ENCODE measurements at places on chromosomes 7 and 10.
A peak's percentile ranks its signal among the peaks of the same experiment; 100 is the strongest.

DNA sequence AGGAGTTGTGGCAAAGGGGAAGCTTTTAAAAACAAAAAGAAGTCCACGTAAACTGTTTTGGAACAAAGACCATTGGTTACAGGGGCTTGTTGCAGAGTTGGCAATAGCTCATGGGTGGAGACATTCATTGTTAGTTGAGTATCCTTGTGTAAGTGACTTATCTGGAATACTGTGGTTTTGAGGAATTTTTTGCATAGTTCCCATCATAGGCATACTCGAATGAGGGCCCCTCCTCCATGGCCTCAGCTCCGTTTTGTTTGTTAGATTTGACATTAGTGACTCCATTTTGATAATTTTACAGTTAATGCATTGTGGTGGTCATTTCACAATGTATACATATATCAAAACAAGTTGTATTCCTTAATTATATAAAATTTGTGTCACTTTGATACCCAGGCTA, 12.8 kb upstream of the SMKR1 start:
- no peak for DNase-seq

GRCh38 chr10:44619975-44620374, 235.1 kb upstream of the CXCL12 start:
- DNase-seq, result no peak

DNA sequence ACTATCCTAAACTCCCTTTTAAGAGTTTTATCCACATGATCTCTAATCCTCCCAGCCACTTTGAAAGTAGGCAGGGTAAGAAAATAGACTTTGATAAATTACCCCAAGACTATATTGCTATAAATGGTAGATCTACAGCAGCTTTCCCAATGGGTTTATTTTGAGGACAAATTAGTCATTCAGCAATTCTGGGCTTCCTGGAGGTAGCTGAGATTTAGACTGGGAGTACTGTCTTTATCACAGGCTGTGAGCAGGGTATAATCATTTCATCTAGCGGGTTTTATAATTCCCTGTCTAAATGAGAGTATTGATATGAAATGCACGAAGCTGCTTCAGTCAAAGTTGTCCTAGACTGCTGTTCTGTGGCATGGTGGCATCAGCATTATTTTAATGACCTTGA, 279.4 kb downstream of the SORCS3 start:
- no peak for DNase-seq

DNA sequence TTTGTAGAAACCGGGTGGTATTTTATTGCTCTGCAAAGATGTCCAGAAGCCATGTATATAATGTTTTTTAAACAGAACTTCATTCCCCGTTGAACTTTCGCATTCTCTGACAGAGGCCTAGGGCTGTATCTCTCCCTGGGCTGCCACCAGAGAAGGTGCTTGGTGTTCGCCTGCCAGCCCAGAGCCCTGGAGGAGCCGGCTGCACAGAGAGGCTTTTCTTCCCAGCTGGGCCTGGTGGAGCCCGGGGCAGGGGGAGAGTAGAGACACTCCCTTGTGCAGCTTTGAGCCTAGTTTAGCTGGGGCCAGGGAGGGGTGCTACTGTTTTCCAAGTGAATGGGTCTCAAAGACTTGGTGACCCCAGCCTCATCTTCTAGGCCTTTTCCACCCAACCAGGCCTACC, 13.6 kb upstream of the TRIM8 start:
- DNase-seq, result no peak

GRCh38 chr10:22022257-22023032, 18.9 kb upstream of the DNAJC1 start:
- DNase-seq, result no peak

GRCh38 chr10:118522791-118523498, 72.5 kb downstream of the PRLHR start:
- no peak for DNase-seq

- no peak for DNase-seq
Observed at GRCh38 chr10:79411546-79412495, 33.6 kb downstream of the ZCCHC24 start.

GRCh38 chr7:44073664-44074348, 8.4 kb upstream of the PGAM2 start:
- DNase-seq, result peak; percentile 38

GRCh38 chr10:92291616-92291865, 574 bp downstream of the MARCHF5 start:
- no peak for DNase-seq

- no peak for DNase-seq
Observed at GRCh38 chr7:93203496-93203895, 22.8 kb downstream of the HEPACAM2 start.

GRCh38 chr10:56507033-56507432, 146.0 kb upstream of the ZWINT start:
- no peak for DNase-seq

GRCh38 chr10:62018131-62018911, 116.8 kb downstream of the ARID5B start:
- no peak for DNase-seq

DNA sequence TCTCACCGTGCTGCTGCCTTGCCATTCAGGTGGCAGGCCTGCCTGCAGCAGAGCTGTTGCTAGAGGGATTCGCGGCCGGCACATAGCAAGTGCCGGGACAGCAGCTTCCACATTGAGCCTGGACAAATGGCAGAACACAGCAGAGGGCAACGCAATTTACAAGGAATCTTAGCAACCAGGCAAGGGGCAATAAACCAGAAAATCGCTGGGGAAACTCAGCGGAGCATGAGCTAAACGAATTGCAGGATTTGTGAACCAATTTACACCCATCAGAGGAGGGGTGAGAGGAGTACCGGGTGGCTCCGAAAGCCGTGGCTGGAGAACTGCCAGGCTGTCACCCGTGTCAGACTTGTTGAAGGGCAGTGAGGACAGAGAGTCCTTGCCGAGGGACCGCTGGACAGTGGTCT, 58.6 kb upstream of the LOXL4 start:
- DNase-seq, result no peak

DNA sequence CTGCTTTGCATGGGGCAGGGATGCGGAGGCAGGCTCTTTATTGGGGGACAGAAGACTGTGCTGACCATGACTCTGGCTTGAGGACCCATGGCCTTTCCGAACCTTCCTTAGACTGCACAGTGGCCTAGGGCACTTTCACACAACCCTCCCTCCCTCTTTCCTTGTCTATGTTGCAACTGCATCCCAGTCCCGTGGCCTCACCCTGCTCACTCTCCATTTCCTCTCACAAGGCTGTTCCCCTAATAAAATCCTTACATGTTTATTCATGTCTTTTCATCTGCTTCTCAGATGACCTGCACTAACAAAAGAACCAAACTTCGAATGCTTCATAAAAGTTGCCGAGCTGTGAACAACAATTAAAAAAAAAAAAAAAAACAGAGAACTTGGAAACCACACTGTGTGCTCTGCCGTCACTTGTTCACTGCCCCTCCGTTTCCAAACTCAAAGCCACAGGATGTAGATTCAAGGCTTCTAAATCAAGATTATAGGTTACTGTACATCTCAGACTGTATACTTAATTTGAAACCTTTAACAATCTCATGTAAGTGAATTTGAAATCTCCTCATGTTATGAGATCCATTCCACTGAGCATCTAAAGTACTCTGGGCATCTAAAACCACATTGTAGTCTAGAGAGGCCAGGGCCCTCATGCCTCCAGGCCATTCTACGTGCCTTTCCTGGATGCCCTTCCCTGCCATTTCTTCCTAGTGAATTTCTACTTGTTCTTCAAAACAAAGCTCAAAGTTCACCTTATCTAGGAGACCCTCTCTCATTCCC, 265.9 kb downstream of the SNX13 start:
- DNase-seq, result no peak

DNA sequence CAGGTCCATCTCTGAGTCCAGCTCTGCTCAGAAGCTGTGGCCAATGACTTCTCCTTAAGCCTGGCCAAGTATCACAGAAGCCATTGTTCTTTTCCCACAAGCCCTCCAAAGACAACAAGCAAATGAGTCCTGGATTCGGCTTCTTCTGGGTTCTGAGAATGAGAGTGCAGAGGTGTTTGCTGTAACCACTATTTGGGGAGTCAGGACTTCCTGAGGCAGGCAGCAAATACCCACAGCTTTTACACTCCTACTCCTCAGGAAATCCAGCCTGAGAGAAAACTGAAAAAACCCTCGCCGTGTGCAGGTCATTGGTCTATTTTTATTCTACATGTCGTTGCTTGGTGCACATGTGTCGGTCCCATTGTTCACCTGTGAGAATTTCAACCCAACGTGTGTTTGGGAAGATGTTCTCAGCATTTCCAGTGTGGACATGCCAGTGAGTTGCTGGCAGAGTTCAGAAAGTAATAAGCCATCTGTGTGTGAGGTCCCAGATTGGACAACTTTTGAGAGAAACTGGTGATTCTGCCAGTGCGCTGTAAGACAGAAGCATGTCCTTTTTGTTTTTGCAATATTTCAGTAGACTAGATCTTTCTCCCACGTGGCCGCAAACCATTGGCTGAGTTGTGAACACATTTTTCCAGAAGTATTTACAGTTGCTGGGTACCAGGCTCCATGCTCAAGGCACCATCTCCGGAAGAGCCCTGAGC, 121.6 kb upstream of the LYZL2 start:
- no peak for DNase-seq

- no peak for DNase-seq
Observed at GRCh38 chr7:96481796-96482195, 159.9 kb upstream of the SLC25A13 start.

Measured in 8988T (cell line).